ENCODE measurements at places on chromosomes 16 and 17.
A peak's percentile ranks its signal among the peaks of the same experiment; 100 is the strongest.

DNA sequence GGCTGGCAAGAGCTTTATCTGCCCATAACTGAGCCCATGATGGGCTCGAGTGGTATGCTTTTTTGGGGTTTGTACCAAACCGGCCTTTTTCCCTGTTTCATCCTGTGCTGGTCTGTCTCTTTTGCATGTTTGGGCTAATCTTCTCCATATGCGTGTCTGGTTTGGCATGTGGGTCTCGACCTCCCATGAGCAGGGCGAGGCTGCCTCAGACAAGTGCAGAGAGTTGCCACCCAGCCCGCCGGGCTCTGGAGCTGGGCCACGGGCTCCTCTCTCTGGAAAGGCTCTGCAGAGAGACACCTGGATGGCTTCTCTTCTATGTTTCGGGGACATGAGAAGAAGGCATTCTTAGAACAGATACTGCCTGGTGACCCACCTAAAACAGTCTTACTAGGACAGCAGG, 67.8 kb upstream of the TBX2 start:
- no peak for DNase-seq

- DNase-seq: no peak
These were observed 5.8 kb upstream of the RHOT2 start for GRCh38 chr16:662095-662494.

DNA sequence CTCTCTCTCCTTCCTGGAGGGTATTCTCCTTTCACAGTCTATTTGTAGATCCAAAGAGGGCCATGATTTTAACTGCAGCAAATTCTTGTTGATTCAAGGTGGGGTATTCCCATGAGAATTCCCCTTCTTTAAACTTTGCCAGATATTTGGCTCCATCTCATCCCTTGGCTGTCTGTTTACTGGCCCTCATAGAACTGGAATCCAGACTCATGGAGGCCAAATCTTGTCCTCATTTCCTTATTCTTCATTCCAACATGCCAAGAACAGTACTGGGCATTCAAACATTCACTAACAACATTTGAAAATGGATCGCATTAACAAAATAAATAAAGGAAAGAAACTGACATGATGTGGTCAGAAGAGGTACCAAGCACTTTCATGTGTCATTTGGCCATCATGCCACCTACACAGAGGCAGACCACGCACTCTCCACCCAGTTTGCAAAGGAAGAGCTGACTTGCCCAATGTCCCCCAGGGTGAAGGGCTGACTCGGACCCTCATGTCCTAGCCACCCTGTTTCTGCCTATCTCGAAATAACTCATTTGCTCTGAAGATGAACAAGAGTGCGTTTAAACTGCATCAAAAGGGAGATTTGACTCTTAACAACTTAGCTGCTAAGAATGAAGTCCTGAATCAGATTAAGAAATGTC, 23.1 kb upstream of the SLC35B1 start:
- DNase-seq: no peak

DNA sequence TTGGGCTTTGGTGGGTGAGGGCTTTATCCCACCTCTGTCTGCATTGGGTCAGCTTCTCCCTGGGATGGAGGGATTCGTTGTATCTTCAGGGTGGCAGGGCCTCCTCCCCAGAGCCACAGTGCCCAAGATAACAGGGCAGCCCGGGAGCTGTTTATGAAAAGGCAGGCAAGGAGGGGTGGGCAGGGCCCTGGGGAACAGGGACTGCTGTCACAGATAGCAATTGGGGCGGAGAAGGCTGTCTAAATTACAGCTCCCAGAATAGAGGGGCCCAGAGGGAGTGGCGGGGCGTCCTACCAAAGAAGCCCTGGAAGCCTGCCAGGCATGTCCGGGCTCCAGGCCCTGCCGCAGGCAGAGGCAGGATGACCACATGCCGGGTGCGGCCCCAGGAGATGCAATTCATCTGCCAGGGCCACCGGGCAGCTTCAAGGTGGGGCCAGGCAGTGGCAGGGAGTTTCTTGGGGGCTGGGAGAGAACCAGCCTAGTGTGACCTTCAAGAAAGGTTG, 18.8 kb upstream of the PHOSPHO1 start:
- DNase-seq: peak; percentile 65

- DNase-seq: no peak
These were observed 1.4 kb downstream of the CACNG5 start for GRCh38 chr17:66836063-66837005.

DNA sequence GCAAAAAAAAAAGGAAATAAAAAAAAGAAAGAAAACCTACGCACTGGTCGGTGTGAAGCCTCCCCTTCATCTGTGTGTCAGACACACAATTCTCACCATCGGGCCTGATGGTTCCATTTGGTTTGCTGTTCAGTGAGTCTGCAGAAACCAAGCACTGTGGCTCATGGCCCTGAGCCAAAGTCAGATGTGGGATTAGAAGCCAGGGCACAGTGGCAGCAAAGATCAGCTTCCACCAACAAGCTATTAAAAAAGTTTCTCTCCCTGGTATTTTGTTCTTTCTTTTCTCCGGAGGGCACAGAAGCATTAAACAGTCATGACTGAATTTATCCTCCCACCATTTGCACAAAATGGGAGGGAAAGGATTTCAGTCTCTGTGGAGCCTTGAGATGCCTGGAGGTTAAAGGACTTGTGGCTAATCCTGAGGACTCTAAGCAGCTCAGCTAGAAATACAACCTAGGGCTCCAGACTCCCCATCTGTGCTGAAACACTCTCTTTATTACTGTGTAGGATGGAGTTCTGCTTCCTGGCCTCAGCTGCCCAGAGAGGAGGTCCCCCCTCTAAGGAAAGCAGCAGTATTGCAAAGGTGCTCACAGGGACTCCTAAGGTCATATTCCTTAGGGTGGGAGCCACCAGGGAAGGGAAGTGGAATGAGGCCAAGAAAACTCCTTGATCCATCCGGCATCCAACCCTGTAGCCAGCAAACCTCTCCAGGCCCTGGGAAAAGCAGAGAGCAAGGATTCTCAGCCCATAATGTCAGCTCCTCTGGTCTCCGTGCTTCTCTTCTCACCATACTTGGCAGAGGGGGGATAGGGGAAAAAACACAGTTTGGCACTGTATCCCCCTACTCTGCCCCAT, 28.2 kb downstream of the SLC39A11 start:
- no peak for DNase-seq

DNA sequence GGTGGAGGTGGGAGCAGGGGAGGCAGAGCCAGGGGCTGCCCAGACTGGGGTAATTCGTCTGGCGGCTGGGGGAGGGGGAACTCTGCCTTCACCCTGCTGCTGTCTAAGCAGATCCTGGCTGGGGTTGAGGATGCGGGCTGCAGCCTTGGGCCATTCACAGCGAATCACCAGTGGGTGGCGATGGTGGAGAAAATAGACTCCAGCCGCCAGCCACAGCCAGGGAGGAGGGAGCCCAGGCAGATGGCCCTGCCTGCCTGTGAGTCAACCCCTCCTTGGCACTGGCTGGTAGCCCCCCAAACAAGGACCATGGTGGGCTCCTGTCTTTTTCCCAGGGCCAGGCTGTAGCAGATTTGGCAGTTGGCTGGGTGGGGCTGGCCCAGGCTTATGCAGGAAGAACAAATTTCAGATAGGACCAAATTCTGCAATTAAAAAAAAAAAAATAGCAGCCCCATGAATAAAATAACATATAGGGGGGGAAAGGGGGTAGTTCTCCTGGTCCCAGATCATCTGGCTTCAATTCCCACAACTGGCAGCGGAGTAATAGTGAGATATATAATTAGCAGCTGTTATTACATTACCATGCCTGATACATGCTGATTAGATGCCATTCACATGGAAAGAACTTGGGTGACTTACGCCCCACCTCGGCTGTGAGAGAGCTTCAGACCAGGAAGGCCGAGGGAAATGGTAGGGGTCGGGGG, 41.5 kb upstream of the CDH5 start:
- DNase-seq: no peak

- DNase-seq: no peak
These were observed 152.0 kb downstream of the GSG1L start for GRCh38 chr16:27911486-27911885.
